ENCODE measurements at places on chromosomes 3 and 15. TPM values are rescaled to one million over a fixed set of nuclear protein-coding genes. Genes with fewer than 3 reads are reported as not detected.

Gene IQSEC1
- 21.5 TPM for total RNA-seq

Gene REC114
- total RNA-seq = not detected

Gene RAB27A
- 14.0 TPM for total RNA-seq

DNA sequence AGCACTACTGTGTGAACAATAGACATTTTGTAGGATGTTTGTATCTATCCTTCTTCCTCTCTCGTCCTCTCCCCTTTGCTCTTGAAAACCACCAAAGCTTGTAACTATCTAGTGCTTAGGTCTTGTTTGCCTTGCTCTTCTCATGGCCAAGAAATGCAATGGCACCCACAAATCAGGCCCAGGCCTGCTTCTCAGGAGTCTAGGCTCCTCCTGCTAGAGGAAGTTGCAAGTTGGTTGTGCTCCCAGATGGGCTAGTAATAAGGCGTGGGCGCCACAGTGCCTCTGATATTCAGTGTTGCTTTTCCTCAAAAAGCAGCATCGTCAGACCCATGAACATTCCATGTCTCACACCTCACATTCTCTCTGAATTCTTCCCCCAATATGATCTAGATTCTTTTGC, 28.7 kb downstream of the ZNF385D start:
- DNase-seq = no peak

DNA sequence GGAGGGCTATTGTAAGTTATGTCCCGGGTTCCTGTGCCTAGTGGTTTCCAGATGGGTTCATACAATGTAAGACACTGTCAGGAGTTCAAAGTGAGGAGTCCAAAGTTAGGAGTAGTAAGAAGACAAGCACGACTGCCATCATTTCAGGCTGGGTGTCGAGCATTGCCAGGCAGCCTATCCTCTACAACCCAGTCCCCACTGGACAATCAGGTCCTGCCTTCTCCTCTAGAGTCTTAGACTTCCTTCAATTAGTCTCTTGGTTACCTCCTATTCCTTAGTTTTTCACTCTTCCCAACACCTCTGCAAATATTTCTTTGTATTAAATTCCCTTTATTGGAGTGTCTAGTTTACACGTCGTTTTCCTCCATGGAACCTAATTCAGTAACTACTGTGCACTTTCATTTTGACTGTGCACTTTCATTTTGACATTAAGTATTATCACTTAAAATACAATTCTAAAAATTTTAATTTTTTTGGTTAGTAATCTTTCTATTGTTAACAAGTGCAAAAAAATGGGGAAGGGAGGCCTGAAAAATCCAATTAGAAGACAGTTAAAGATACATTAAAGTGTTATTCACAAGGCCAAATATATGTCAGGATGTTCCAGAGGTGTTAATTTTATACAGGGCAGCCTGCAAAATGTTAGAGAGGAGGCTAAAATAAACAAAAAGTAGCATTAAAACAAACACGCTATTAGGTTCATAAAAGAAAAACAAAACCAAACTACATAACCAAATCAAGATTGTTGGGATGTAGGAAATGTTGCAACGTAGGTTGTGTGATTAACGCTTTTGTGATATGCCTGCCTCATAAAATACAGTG, 155.3 kb downstream of the TBL1XR1 start:
- DNase-seq = no peak

DNA sequence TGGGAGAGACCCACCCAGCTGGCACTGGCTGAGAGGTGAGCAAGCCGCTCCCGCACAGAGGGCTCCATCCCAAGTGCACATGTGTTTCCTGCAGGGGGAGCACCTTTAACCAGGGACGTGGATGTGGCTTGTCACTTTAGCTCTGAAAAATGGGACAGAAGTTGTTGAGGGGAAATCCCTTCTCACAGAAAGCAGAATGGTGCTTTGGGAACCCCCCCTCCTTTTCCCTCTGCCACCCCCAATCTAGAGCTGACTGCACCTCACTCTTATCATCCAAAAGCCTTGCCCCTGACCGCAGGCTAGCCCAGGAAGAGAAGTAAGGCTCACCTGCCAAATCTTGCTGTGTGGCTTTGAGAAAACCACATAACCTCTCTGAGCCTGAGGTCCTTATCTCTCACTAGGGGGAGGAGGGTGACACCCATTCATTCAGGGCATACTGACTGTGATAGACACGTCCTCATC, 77.9 kb downstream of the RPN1 start:
- DNase-seq = no peak

GRCh38 chr15:52183562-52184173, 7.5 kb downstream of the GNB5 start:
- no peak for DNase-seq

DNA sequence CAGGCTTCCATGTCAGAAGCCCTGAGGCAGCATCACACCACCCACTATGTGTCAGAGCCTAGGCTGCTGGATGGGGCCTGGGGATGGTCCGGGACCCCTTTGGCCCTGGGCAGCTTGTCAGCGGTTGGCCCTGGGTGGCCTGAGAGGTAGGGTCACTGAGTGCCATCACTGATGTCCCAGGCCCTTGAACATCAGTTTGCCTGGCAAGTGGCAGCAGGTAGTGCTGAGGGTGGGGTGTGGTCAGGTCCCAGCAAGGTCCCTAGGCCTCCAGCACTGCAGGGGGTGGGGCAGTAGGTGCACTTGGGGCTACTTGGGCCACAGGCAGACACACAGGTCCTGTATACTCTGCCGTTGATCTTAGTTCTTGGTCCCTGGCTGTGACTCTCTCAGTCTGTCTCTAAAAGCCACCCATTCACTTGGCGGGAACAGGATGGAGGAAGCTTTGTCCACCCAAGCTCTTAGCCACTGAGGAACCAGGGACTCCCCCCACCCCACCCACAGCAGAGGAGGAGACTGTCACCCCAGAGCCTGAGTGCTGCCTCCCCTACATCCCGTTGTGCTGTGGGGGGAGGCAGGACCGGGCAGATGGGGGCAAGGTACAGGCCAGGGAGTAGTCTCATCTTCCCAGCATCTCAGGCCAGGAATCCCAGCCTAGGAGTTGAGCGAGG, 5.8 kb downstream of the GNAI2 start:
- DNase-seq = no peak
